SJCRH30 (cell line): ENCODE measurements at places on chromosomes 3 and 15. TPM values are rescaled to one million over a fixed set of nuclear protein-coding genes. Genes with fewer than 3 reads are reported as not detected.

DNA sequence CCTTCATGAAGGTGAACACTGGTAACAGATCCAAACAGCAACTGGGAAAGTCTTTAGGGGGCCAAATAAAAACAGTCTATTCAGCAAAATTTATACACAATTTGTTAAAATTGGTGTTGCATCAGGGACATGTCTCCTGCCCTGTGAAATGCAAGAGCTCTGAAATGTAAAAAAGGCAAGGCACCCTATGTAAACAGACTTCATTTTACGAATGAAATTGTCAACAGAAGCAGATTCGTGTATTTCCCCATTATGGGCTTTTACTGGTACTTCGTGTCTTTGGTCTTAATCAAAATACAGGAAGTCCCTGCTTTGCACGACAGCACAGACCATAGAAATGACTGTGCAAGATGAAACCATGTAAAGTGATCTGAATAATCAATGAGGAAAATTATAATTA, 127.3 kb upstream of the THBS1 start:
- no peak for DNase-seq

- no peak for DNase-seq
These were observed 99.6 kb downstream of the MITF start for GRCh38 chr3:69838696-69839515.

- DNase-seq: no peak
These were observed 49.7 kb downstream of the HRH1 start for GRCh38 chr3:11203961-11204360.

DNA sequence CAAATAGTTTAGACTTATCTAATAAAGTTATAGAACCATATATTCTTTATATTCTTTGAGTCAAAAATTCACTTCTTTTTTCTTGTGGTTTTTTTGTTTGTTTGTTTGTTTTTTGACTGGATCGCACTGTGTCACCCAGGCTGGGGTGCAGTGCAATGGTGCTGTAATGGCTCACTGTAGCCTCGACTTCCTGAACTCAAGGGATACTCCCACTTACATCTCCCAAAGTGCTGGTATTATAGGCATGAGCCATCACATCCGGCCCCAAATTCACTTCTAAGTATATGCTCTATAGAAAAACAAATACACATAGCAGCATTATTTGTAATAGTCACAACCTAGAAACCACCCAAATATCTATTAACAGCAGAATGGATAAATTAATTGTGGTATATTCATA, 13.7 kb upstream of the SLTM start:
- no peak for DNase-seq

- DNase-seq: no peak
These were observed 100.7 kb downstream of the GALK2 start for GRCh38 chr15:49270541-49271421.

Gene LRRC34
- total RNA-seq: 5.4 and 7.6 TPM in 2 replicates

Gene GOLGA6L7
- total RNA-seq: 0.06 and 0.15 TPM in 2 replicates
